ENCODE measurements at places on chromosomes 6 and 20.

DNA sequence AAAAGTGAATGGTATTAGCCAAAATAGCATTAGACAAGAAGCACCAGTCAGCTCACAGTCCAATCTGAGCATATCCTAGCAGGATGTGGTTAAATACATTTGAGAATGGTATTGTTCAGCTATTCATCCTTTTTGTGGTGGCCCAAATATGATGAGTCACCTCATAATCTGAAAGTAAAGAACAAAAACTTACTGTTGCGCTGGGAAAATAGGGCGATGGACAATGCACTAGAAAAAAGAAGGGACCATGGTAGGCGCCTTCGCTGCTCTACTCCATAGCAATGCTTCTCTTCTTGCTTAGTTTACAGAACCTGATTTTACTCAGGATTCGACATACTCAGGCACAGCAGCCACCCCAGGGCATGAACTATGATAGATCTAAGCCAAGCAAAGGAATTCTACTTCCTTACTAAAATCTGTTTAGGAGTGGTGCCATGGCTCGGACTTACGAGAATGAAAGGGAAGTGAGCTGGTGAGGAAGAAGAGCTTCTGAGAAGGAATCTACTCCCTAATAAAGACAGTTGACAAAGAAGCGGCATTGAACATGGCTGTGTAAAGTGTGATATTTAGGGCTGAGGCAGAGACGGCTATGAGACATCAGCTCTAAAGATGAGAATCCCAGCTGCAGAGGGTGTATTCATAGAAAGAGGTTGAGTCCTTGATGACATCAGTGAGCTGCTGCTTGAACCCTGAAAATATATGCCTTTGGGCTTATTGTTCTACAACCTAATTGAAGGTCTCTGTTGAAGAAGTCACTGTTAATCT lies 16.6 kb upstream of the FBXO9 start:
- H3K4me1 ChIP-seq: peaks cover 27% of the 10 kb centered on the region
- no peak for DNase-seq
- no peaks in the 10 kb centered on the region for H3K27me3 ChIP-seq
- no peak overlapping the region for H3K27ac ChIP-seq
- no peak overlapping the region for H3K4me3 ChIP-seq

GRCh38 chr6:141244366-141244765 lies 888.4 kb upstream of the GJE1 start:
- H3K4me3 ChIP-seq: no peak overlapping the region
- no peak overlapping the region for H3K27ac ChIP-seq
- H3K4me1 ChIP-seq: no peaks in the 10 kb centered on the region
- no peaks in the 10 kb centered on the region for H3K36me3 ChIP-seq

- peaks cover 6% of the 10 kb centered on the region for H3K27me3 ChIP-seq
- no peaks in the 10 kb centered on the region for H3K36me3 ChIP-seq
- no peak for DNase-seq
- no peak overlapping the region for H3K27ac ChIP-seq
- no peak overlapping the region for H3K4me3 ChIP-seq
These were observed 241.8 kb downstream of the TTLL2 start for GRCh38 chr6:167566711-167567141.

DNA sequence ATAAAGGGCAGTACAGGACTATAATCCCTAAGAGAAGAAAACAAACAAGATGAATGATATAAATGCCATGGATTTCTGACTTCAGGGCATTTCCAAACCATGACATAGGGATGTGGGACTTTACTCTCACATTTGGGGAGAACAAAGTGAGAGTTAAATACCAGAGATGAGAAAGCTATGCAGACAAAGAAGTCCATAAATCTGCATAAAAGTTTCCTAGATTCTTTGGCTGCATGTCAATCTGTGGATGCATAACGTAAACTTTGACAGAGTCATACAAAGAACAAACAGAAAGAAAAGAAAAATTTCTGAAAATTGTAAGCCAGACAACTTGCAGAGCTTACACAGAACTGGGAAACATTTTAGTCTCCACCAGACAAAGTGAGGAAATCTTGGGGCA lies 11.7 kb downstream of the EPM2A start:
- no peaks in the 10 kb centered on the region for H3K4me1 ChIP-seq
- no peaks in the 10 kb centered on the region for H3K27me3 ChIP-seq
- no peak overlapping the region for H3K4me3 ChIP-seq
- H3K36me3 ChIP-seq: peaks cover 22% of the 10 kb centered on the region
- DNase-seq: no peak
